IPS DF 6.9 (cell line): ENCODE measurements at places on chromosomes 5 and 9.

GRCh38 chr5:135821802-135822201 lies 12.7 kb upstream of the SLC25A48 start:
- no peak for DNase-seq

GRCh38 chr9:14066831-14067230 lies 247.1 kb downstream of the NFIB start:
- no peak for DNase-seq

- DNase-seq, result no peak
These were observed 977.9 kb upstream of the NUDT12 start for GRCh38 chr5:104540448-104540847.

GRCh38 chr9:5900622-5901021 lies 9.9 kb downstream of the MLANA start:
- DNase-seq, result no peak

DNA sequence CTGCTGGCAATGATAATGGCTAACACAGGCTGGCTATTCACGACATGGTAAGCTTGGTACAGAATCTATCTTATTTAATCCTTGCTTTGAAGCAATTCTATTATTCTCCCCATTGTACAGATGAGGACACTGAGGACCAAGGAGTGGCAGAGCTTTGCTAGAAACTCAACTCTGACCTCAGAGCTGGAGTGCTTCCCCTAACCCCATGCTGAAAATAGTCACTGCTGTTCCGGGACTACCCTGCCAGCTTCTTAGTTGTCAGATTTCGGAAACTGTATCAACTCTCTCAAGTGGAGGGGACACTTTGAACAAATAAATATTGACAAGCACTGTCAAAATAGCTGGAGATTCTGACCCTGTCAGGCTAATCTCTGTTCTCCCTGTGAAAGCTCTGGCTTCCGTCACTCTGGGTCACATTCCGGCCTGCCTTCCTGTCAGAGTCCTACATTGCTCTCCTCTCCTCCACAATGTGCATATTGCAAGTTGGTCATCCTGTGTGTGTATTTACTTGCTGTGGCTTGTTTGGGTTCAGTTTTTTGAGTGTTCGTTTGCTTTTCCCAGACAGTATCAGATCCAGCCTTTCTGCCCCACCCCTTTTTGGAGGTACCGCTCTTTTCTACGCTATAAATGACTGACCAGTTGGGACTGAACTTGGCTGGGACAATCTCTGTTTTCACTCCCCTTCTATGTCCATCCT lies 134.3 kb upstream of the MAP1B start:
- DNase-seq, result no peak

DNA sequence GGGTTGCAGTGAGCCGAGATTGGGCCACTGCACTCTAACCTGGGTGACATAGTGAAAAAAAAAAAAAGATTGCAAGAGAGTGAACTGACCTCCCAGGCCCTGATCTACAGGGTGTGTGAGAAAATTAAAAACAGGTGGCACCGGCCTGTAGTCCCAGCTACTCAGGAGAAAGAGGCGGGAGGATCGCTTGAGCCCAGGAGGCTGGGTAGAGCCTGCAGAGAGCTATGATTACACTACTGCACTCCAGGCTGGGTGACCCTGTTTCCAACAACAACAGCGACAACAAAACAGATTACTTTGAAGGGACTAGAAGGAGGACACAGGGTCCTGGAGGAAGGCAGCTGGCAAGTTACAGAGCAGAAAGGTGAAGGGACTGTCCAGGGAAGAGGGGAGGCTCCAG lies 42.2 kb upstream of the FABP6 start:
- no peak for DNase-seq

DNA sequence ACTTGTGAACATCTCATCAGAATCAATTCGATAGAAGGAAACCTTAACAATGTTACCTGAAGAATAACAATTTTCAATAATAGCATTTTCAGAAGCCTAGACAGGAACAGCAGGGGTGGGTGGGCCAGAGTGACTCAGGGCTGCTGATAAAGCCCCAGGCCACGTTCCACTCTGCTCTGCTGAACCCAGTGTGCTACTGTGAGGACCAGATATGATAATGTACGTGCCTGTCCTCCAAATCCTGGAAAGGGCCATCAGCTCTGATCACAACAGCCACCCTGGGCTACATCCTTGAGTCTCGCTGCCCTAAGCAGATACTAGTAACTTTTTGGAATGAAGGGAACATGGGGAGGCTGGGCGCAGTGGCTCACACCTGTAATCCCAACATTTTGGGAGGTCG lies 91.3 kb downstream of the PRRT1B start:
- DNase-seq, result no peak

DNA sequence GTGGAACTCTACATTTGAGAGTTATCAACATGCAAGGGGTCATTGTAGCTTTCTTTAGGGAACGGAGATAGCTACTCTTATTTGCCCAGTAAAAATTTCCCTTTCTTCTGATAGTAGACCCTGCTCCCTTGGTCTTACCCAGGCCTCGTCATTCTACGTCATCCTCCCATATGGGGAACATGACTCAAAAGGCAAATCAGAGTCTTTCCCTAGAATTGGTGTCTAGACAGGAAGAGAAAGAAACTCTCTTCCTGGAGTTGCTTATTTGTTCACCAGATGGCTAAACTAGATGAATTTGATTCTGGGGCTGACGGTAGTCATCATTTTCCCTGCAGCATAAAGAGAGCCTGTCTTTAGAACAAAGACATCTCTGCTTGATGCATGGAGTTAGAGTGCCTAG lies 12.2 kb upstream of the SLC38A9 start:
- DNase-seq, result no peak

- no peak for DNase-seq
These were observed 58.3 kb downstream of the BNC2 start for GRCh38 chr9:16811987-16812685.

GRCh38 chr5:21070858-21071257 lies 1082.9 kb upstream of the CDH18 start:
- DNase-seq, result no peak

- DNase-seq, result no peak
These were observed 177.9 kb downstream of the XRCC4 start for GRCh38 chr5:83255268-83255667.

- no peak for DNase-seq
These were observed 797.3 kb upstream of the ACO1 start for GRCh38 chr9:31587146-31587545.

- no peak for DNase-seq
These were observed 18.3 kb upstream of the ORM1 start for GRCh38 chr9:114304416-114305188.

DNA sequence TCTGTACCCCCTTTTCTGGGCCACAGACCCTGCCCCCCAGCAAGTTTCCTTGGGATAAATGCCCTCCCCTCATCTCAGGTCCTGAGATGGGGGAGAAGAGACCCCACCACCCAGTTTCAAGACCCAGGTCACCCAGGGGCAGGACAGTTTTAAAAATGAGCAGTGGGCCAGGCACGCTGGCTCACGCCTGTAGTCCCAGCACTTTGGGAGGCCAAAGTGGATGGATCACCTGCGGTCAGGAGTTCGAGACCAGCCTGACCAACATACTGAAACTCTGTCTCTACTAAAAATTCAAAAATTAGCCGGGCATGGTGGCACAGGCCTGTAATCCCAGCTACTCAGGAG lies 6.1 kb downstream of the PTGES2 start:
- DNase-seq, result no peak

DNA sequence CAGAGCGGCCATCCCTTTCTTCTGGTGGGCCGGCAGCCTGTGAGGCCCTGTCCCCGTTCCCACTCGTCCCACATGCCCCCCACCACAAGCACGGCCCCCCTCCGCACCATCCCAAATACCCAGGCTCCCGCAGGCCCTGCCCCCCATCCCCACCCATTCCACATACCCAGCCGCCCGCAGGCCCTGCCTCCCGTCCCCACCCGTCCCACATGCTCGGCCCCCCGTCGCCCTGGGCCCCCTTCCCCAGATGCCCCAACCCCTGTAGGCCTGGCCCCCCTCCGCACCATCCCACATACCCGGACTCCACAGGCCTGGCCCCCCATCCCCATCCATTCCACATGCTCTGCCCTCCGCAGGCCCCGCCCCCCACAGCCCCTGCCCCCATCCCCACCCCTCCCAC lies 11.5 kb downstream of the SLC6A19 start:
- no peak for DNase-seq

- no peak for DNase-seq
These were observed 932 bp downstream of the SLC12A2 start for GRCh38 chr5:128084228-128085167.

- no peak for DNase-seq
These were observed 30.8 kb downstream of the NAA35 start for GRCh38 chr9:85971731-85972130.

GRCh38 chr9:35923927-35924763 lies 14.9 kb downstream of the SPAAR start:
- DNase-seq, result no peak

DNA sequence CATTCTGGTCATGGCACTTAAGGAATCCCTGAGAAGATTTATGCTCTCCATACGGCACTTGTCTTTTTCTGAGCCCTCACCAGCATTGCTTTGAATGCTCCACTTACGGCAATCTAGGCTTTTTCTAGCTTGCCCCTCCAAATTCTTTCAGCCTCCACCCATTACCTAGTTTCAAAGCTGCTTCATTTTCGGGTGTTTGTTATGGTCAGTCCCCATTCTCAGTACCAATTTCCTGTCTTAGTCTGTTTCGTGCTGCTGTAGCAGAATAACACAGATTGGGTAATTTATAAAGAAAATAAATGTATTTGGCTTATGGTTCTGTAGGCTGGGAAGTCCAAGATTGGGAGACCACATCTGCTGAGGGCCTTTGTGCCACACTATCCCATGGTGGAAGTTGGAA lies 42.0 kb downstream of the ARHGEF28 start:
- no peak for DNase-seq

GRCh38 chr9:2662496-2662895 lies 40.9 kb downstream of the VLDLR start:
- DNase-seq, result peak; percentile 33

DNA sequence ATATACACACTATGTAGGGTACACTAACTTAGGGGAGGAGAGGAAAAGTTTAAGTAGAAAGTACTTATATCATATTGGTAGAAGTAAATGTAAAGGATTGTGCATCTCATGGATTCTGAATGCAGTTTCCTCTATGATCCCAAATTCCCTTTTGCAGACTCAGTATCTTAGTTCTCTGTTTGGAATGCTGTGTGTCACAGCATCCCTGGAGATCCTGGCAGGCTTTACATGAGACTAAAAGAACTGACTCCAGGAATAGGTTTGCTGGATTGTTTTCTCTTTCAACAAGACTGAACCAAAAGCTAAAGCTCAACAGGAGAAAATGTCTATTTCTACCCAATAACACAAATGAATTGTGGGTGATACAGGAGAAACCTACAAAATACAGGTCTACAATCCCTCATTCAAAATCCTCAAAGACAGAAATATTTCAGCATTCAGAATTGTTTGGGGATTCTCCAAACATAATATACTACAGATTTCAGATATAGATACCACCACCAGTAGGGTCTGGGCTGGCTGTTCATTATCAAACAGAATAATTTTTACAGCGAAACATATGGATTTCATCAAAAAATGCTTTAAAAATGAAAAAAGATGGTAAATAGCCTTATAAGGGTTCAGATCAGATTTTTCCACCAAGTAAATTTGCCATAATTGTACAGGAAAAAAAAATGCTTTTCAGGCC lies 324.7 kb upstream of the GRAMD2B start:
- no peak for DNase-seq

GRCh38 chr5:107338335-107338734 lies 332.4 kb downstream of the EFNA5 start:
- DNase-seq, result no peak

GRCh38 chr5:31347552-31347905 lies 154.0 kb downstream of the CDH6 start:
- DNase-seq, result no peak

- no peak for DNase-seq
These were observed 281.4 kb downstream of the CWC27 start for GRCh38 chr5:65050140-65050539.

GRCh38 chr5:88888291-88888690 lies 5.3 kb upstream of the MEF2C start:
- no peak for DNase-seq

DNA sequence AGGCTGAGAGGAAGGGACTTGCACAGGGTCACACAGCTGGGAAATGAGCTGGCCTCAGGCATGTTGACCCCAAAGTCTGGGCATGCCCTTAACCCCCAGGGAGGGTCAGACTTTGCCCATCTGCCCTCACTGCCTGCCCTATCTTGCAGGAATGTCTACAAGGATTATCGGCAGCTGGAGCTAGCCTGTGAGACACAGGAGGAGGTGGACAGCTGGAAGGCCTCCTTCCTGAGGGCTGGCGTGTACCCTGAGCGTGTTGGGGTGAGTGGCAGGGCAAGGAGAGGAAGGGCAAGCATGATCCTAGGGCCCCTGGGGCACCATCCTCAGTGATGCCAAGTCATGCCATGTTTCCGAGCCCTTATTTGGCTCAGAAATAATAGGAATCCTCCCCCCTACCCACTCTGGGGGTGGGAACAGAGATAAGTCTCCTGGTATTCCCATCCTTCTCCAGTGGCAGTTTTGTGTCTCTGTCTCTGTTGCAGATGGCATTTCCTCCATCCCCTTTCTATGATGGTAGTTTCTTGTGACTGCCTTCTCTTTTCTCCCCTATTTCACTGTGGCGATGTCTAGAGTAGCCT lies 28.5 kb downstream of the GOLGA2 start:
- DNase-seq, result no peak

GRCh38 chr9:33415501-33416038 lies 13.2 kb upstream of the AQP7 start:
- peak; percentile 76 for DNase-seq

GRCh38 chr9:70402213-70402612 lies 12.2 kb downstream of the KLF9 start:
- no peak for DNase-seq

GRCh38 chr5:138936225-138936967 lies 61.3 kb upstream of the LRRTM2 start:
- no peak for DNase-seq

DNA sequence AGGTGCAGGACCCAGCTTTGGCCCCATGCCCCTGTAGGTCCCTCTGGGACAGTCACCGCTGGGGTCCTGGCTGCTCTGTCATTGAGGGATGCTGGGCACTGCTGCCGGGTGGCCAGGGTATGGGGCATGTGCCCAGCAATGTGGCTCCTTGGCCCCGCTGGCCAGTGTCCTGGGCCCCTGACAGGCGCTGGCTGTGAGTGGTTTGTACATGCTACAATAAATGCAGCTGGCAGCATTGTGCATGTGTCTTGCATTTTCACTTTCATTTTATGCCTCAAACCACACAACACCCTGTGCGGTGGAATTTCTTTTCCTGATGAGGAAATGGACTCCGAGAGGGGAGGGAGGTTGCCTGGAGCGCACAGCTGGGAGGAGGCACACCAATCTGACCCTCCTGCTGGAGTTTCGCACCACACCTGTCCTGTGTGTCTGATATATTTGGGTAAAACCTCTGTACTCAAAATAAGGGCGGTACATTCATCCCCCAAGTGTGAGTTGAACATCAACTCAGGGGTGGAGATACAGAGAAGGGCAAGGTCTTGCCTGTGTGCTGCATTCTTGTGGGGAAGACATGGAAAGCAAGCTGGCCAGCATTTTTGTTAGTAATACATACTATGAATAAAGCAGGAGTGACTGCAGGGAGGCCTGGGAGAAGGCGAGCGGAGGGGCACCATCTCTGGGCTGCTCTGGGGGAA lies 11.7 kb downstream of the TSPAN17 start:
- DNase-seq, result no peak

GRCh38 chr9:90342607-90343006 lies 300.0 kb downstream of the DIRAS2 start:
- no peak for DNase-seq

- no peak for DNase-seq
These were observed 22.6 kb downstream of the CCNJL start for GRCh38 chr5:160289721-160290120.
